ENCODE measurements at places on chromosomes 16 and 17. TPM values are rescaled to one million over a fixed set of nuclear protein-coding genes. Genes with fewer than 3 reads are reported as not detected.

The FOXN1 gene
- total RNA-seq: not detected

The WFIKKN2 gene
- not detected for total RNA-seq

The PPP1R1B gene
- total RNA-seq: 0.18 TPM

The CLEC18A gene
- total RNA-seq: 0.32 TPM

The HBA2 gene
- total RNA-seq: not detected

The CLEC10A gene
- total RNA-seq: not detected

The CSH2 gene
- total RNA-seq: not detected

GRCh38 chr16:89197033-89197632 is 3.2 kb downstream of the SLC22A31 start:
- no peak for DNase-seq

DNA sequence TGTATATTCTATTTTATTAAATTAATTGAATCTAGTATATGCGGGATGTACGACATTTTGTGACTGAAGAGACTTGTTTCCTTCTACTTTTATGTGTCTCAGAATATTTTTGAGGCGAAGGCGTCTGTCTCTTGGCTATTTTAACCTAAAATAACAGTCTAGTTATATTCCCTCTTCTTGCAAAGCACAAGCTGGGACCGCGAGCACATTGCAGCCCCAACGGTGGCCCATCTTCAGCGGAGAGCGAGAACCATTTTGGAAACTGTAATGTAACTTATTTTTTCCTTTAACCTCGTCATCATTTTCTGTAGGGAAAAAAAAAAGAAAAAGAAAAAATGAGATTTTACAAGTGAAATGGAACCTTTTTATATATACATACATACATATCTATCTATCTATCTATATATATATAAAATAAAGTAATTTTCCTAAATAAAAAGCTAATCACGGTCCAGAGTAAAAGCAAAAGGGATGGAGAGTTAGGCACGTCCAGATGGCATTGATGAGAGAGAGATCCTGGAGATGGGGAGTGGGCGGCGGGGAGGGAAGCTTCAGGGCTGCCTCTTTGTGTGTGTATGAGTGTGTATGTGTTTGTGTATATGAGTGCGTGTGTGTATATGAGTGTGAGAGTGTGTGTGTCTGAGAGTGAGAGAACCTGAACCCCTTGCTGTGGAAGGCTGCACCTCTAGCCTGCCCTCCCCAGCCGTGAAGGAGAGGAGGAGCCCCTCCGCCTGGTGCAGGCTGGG is 7.5 kb upstream of the ABCC3 start:
- DNase-seq: no peak

GRCh38 chr16:50440531-50440930 is 71.7 kb upstream of the BRD7 start:
- no peak for DNase-seq

GRCh38 chr17:41750862-41751261 is 16.4 kb upstream of the HAP1 start:
- no peak for DNase-seq

GRCh38 chr16:1371054-1371978 is 19.6 kb downstream of the GNPTG start:
- no peak for DNase-seq

DNA sequence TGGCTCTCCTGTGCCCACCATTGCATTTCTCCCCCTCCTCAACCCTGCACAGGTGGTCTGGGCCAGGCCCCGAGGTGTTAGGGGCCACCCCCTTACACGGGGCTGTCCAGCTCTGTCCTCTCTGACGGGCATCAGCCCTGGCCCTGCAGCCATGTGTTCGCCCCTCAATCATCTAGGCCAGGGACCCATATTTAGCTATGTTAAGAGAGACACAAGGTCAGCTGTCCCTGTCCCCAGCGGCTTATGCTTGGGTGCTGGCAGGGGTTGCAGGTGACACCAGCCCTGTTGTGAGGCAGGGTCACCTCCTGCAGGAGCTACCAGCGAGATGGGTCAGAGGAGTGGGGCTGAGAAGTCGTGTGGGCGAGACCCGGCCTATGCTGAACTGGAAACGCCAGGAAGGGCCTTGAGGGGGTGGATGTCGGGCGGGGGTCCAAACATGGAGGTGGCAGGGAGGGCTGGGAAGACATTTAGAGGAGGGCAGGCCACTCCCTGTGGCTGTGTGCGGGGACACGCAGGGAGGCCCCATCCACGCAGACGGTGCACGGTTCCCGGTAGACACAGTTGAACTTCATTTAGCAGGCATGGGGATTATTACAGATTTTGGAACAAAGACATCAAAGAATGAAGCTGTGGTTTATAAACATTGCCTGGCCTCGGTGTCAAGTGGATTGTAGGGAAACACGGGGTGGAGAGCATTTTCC is 133.2 kb upstream of the CHMP6 start:
- no peak for DNase-seq

- no peak for DNase-seq
Measured at GRCh38 chr17:81419319-81419885, 24.1 kb downstream of the BAHCC1 start.

- DNase-seq: peak; percentile 45
Measured at GRCh38 chr17:12256380-12256995, 235.8 kb downstream of the MAP2K4 start.

GRCh38 chr16:65548470-65548869 is 426.6 kb upstream of the CDH11 start:
- DNase-seq: no peak

GRCh38 chr16:2874032-2874911 is 8.7 kb upstream of the FLYWCH2 start:
- no peak for DNase-seq

- DNase-seq: no peak
Measured at GRCh38 chr17:69123626-69124025, 18.1 kb downstream of the ABCA6 start.

- DNase-seq: no peak
Measured at GRCh38 chr17:31397256-31397939, 5.9 kb downstream of the RAB11FIP4 start.
